ENCODE measurements at places on chromosomes 16 and 17.

DNA sequence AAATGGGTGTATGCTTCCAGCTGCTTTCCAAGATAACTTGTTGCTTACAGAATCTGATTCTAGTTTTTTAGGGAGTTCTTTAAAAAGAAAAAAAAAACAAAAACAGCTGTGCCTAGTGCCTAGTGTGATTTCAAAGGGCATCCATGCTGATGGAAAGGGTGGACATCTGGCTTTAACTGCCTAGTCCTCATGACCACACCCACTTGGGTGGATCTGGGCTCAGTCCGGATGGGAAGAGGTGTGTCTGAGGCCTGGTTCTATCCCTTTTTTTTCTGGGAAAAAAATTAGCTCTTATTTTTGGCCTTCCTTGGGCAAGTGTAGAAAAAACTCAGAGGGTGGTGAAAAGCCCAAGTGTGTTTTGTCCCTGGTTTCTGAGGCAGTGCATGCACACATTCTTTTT, 132.3 kb upstream of the CDH11 start:
- DNase-seq = no peak

GRCh38 chr17:82257473-82257872, 16.0 kb downstream of the CSNK1D start:
- no peak for DNase-seq

DNA sequence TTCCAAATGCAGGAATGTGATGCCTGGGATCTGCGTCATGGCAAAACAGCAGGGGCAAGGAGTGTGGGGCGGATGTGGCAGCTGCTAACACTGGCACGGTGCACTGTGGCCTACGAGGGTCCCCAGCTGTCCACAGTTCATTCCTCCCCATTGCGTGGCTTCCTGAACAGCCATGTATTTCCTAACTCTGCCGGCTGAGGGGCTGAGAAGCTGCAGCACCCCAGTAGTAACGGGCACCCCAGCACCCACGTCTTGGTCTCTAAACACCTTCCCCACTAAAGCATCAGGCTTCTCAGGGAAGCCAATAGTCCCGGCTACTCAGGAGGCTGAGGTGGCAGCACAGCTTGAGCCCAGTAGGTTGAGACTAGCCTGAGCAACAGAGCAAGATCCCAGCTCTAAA, 47.6 kb downstream of the LMF1 start:
- no peak for DNase-seq

GRCh38 chr17:68972119-68972704, 17.0 kb upstream of the ABCA8 start:
- DNase-seq = no peak

GRCh38 chr17:16148596-16148995, 66.7 kb downstream of the NCOR1 start:
- no peak for DNase-seq

- DNase-seq = no peak
Observed at GRCh38 chr17:65544672-65545071, 16.8 kb downstream of the AXIN2 start.

DNA sequence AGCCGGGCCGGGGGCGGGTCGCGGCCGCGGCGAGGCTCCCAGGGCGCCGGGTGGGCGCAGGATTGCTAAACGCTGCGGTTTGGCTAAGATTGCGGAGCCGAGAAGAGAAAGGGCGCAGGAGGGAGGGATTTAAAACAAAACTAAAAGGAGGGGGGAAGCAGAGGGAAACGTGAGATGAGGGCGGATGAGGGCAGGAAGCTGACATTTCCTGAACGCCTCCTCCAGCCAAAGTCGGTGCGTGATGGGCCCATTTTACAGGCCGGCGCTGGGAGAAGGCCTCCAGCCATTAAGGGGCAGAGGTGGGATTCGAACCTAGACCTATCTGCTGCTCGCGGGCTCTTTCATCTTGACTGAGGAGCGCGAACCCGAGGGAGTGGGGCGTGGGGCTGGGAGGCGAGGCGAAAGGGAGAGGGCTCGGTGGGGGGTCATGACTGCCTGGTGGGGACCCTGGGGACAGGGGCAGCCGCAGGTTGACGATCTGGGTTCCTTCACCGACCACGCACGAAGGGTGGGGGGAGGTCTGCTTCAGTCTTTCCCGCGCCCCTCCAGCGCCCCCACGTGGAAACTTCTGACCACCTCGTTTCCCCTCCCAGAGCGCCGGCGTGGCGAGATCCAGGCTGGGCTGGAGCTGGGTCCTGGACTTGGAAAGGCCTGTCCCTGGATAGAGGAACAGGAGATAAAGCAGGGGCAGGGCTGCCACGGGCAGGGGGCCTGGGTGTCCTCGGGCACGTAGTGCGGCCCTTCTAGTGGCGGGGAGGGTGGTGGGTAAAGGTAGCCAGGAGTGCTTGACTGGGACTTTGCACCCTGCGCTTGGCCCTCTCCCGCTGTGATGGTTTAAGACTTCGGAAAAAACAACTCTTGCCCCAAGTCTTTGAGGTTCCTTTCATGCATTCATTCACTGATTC, 3.8 kb upstream of the TAC4 start:
- no peak for DNase-seq
